ENCODE measurements at places on chromosomes 6 and 20.

DNA sequence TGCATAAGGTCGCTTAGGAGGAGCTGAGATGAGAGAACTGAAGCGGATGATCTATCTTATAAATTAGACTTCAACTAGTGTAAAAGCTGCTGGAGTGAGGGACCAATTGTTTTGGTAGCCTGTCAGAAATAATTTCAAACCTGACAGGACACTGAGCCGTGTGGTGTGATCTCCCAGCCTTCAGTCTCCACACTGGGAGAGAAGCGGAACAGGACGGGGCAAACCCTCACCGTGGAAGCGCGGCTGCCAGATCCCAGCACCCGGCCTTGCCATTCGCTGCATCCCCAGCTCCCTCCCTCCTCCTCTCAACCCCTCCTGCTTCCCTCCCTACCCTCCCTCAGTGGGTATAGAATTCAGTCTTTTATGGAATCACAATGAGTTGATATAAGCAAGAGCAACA lies 900.1 kb upstream of the SLC35B3 start:
- DNase-seq = no peak

DNA sequence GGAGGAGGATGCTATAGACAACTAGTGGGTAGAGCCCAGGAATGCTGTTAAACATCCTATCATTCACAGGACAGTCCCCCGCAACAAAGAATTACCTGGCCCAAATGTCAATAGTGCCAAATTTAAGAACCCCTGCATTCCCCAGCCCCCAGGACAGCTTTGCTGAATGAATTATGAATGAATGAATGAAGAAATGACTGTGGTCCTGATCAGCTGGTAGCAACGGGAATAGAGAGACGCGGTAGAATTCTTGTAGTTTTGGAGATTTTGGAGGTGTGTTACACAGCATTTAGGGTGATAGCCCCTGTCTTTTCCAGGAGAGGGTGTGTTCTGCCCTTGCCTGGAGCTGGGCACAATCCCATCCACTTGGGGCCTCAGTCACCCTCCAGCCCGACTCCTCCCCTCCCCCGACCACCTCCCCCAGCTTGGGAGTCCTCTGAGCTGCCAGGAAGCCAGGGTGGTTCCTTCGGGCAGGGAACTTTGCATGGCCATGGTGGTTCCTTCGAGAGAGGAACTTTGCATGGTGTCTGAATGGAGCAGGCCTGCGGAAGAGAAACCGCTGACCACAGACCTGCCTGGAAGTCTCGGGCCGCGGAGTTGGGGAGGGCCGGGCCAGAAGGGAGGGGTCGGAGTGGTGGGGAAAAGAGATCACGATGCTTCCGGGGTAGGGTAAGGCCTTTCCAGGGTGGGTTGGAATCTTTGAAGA lies 1.0 kb upstream of the HCK start:
- no peak for DNase-seq

GRCh38 chr20:62405108-62405980 lies 1.7 kb downstream of the CABLES2 start:
- DNase-seq = peak; percentile 56

DNA sequence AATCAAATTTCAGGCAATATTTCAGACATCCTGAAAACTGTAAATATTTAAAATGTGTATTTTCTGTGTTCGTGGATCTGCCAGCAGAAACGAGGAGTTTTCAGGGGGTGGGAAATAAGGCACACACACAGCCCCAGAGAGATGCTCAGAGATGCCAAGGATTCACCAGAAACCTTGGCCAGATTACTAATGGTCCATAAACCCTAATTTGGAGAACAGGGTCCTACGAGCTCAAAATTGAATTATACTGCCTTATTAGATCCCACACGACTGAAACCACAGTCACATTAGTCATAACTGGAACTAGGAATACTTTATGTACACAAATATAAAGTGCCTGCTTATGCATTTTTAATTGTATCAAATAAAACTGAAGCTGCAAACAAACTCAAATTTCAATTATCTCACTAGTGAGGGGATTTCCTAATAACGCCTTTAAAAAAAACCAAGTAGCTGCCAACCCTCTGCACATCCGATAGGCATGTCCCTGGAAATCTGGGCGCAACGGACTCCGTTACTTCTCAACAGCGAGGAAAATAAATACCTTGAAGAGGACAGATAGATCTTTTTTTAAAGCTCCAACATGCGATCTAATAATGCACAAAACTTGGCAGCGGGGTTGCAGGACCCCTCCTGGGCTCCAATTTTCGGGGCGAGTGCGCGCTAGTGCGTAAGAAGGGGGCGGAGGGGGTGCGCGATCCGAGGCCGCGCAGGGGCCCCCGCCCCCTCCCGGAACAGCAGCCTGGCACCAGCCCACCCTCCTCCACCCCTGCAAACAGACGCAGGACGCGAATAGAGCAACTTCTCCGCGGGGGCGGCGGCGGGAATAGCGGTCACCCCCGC lies 897 bp downstream of the CHD6 start:
- peak; percentile 30 for DNase-seq

GRCh38 chr20:2920473-2920872 lies 47.2 kb downstream of the PTPRA start:
- DNase-seq = no peak

DNA sequence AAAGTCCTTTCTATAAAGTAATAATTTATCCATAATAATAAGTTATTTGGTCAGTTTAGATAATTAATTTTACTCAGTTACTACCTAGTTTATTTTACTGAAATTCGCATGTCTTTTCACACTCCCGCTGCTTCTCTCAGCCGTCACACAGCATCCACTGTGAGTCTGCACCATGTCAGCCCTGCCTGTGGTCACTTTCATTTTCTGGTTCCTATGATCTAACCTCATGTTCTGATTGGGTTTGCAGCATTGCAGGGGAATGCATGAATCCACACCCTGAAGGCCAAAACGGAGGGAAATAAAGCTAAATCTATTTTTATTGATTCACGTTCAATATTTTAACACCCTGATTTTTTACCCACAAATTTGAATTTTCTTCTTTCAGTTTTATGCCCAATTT lies 47.4 kb downstream of the PDE10A start:
- DNase-seq = no peak

GRCh38 chr6:90072935-90073464 lies 178.7 kb downstream of the GJA10 start:
- DNase-seq = no peak

GRCh38 chr20:8490076-8490830 lies 358.2 kb downstream of the PLCB1 start:
- DNase-seq = no peak

GRCh38 chr6:132919045-132919860 lies 104.9 kb downstream of the RPS12 start:
- peak; percentile 49 for DNase-seq

DNA sequence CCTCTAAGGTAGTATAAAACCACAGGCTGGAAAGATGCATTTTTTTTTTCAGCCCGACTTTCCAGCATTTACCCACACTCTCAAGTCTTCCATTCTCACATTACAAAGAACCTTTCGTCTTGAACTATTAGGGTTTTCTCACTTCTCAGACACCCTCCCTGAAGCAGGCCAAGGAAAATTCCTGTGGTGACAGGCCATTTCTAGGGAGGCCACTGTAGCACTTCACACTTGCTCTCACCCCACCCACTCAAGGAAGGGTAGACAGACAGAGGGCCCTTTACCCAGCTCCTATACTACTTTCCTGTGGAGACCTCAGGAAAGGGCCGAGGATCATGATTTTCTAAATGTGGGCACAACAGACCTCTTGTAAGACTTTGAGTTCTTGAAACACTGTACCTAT lies 27.7 kb downstream of the KCNS1 start:
- no peak for DNase-seq

DNA sequence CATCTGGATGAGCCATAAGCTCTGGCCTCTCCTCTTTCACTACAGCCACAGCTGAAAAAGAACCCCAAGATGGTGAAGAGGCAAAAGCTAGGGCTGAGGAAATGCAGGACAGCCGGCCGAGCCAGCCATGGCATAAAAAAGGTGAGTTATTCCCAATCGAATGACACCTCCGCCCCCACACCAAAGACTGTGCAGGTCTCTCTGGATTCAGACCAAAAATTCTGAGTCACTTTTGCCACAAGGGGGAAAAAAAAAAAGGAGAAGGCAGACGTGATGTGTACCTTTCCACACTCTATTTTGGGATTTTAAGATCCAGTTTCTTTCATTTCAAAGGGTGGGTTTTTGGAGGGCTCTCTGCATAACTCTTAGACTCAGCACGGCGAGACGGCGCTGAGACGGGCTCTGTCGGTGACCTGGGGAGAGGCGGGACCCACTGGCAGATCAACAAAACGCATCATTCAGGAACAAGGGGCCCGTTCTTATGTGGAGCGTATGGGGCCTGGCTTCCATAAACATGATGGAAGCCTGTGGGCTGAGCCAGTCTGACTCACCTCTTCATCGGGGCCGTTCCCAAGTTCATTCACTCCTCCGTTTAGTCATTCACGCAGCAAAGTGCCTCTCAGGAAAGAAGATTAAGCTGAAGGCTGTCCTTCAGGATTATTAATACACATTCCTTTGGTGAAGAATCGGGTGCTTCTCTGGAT lies 54.8 kb downstream of the NFATC2 start:
- DNase-seq = peak; percentile 75

DNA sequence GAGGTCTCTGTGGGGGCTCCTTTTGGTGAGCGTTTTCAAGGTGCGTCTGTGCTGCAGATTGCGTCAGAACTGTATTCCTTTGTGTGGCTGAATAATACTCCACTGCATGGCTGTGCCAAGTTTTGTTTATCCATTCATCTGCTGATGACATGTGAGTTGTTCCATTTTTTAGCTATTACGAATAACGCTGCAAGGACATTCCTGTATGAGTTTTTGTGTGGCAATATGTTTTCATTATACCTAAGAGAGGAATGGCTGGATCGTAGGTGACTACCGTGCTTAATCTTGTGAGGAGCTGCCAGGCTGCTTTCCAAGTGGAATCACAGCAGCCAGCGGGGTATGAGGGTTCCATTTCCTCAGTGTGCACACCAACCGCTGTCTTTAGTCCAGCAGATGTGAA lies 1.1 kb upstream of the DACT2 start:
- DNase-seq = no peak

GRCh38 chr6:52955871-52956270 lies 39.2 kb downstream of the GSTA4 start:
- DNase-seq = no peak

DNA sequence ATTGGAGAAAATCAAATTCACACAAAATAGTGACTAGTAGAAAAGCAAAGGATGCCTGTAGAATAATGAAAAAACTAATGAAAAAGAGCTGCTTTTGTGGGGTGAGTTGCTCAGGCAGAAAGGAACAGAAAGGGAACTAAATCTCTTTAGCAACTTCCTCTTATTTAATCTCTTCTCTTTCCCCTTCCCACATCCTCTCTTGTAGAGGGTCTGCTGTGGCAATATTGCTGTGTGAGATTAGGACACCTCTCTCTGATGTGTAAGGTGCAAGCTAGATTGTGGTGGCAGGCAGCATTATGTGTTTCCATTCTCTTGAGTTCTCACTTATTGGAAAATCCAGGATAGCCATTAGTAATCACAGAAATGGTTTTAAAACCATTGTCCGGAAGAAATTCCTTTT lies 49.7 kb downstream of the SYNE1 start:
- DNase-seq = no peak

DNA sequence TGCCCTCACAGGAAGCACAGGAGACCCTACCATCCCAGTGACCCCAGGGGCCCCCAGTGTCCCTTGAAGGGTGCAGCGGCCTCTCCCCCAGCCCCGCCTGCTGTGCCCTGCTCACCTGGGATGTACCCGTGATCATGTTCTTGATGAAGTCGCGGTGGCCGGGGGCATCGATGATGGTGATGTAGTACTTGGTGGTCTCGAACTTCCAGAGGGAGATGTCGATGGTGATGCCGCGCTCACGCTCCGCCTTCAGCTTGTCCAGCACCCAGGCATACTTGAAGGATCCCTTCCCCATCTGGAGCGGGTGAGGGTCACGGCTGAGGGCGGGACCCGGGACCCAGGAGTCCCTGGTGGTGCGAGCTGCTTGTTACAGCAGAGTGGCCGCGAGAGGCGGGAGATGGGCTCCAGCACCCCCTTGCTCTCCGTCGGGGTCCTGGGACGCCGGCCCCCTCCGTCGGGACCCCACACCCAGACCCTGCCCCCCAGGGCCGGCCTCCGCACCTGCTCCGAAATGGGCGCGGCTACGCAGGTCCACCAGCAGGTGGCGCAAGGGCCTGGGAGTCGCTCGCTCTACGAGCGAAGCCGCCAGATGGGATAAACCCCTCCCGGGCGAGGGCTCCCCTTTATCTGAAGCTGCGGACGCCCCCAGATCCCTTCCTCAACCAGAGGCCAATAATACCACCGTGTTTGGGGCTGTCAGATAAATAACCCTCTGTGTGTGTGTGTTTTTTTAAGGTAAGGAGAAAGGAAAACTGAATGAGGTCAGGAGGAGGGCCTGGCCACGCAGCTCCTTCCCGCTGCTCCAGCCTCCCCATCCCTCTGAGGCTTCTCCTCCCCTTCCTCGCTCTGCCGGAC lies 2.9 kb downstream of the EEF1A2 start:
- peak; percentile 83 for DNase-seq

- no peak for DNase-seq
These were observed 577.8 kb downstream of the MAFB start for GRCh38 chr20:40111282-40111681.

DNA sequence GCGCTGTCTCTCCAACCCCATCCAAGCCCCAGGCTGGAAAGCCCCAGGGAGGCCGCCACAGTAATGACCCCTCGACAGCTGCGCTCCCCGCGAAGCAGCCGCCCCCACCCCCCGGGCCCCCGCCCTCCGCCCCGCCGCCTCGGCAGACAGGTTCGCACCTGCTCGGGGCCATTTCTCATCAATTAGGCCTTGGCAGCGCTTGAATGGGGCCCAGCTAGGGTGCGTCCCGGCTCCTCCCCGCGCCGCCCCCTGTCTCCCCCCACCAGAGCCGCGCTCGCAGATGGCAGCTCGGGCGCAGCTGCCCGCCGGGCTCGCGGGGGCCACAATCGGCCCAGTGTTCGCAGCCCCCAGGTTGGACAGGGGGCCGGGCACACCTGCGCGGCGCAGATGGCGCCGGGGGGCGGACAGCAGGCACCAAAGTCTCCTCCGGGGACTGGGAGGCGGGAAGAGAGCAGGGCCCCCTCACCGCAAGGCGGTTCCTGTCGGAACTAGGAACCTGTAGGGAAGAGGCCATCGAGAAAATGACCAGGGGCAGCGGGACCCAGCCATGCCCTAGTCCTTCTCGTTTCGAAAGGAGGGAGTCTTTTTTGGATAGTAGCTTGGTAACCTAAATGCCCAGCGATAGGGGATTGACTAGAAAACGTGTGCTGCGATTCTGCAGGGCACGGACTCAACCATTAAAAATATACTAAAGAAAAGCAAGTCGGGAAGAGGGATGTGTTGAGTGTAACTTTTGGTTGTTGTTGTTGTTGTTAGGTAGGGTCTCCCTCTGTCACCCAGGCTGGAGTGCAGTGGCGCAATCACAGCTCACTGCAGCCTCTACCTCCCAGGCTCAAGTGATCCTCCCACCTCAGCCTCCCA lies 83.2 kb upstream of the EYA2 start:
- DNase-seq = no peak

DNA sequence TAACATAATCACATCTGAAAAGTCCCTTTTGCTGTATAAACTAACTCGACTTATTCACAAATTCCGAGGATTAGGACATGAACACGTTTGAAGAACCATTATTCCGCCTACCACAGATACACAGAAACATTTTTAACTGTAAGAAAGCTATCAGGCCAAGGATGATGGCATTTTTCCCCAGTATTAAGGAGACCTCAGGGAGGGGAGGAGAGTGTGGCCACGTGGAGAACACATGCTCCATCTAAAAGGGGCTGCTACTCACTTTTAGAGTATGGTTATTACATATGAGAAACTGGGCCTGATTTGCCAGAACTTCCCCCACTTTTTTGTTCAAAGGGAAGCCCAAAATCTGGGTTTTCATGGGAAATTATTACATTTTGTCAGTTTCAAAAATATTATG lies 153.4 kb downstream of the EYA2 start:
- DNase-seq = no peak
